ENCODE measurements at places on chromosomes 4 and X.

DNA sequence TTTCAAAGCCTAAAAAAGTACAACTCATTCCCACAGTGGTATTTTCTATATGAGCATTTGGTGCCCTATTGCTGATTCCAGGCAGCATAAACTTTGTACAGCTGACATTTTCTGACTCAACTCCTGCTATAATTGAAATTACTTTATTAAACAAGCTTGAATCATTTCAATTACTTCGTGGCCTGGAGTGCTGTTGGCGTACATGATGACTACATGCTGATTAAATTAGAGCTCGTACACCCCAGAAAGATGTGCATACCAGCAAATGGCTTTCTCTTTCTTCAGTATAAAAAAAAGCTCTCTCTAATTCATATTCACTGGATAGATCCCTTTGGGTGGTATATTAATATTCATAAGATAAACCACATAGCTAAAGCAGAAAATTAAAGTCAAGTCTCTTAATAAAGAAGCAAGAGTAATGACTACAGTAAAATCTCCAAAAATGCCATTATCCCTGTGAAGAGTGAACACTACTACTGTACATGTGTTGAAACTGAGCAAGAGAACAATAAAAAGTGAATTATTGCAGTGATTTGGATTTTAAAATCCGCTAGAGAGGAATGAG, 245.0 kb upstream of the IGFBP7 start:
- DNase-seq: no peak

DNA sequence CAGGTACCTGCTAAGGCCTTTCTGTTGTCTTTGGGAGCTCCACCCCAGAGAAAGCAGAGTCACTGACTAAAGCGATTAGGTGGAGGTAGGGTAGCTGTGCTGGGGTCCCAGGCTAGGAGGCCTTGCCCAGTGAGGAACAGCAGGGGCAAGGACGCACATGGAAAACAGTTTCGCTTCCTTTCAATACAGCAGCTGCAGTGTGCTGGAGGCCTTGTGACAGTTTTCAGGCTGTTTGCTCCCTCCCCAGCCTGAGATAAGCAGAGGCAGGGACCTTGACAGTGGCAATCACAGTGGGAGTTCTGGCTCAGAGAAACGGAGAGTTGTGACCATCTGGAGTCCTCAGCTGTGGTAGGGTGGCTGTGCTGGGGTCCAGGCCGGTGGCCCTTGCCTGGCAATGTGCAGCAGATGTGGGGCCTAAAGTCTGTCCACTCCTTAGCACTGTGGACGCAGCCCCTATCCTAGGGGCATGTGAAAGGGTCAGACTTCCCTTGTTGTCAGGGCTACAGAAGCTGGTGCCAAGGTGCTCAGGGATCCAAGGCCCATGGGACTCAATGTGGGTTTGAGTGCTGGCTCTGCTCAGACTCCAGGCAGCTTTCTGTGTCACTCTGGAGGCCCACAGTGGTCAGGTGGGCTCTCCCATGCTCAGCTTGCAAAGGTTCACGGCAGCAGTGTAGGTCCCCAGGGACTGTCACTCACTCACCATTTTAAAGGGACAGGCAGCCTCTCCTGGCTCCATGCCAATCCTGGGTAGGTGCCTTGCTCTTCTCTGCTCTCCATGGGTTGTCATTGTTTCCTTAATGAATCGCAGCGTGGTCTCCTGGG, 534.9 kb upstream of the FMR1 start:
- DNase-seq: no peak

DNA sequence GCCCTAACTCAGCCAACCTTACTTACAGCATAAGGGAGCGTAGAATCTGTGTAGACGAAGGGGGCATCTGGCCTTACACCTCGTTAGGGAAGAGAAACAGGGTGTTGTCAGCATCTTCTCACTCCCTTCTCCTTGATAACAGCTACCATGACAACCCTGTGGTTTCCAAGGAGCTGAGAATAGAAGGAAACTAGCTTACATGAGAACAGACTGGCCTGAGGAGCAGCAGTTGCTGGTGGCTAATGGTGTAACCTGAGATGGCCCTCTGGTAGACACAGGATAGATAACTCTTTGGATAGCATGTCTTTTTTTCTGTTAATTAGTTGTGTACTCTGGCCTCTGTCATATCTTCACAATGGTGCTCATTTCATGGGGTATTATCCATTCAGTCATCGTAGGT, 14.6 kb downstream of the PLP1 start:
- DNase-seq: no peak

DNA sequence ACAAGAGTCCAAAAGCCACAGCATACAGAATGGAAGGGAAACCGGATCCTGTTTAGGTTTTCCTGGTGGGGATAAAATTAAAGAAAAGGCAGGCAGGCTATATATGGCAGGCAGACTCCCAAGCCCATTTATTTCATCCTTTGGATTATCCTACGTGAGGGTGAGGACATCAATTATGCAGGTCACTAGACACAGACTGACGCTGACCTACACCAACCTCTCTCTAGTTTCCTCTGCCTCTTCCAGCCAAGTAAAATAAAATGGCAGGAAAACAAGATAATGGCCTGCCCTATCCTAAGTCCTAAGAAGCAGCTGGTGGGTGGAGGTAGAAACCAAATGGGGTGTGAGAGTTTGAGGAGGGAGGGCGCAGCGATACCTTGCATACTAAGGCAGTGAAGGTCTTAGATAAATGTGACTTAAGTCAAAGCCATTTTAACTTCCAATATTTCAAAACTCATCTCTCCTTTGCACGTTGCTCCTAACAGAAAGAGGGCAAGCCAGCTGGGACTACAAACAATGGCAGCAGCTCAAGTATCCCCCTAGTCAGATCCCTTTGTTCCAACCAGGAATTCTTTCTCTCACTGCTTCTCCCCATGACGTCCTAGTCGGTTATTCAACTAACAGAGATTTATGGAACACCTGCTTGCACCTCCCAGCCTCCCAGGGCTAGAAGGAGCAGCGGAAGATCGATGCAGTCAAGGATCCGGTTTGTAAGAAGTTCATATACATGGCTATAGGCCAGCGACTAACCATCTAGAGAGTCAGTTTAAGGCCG, 72.8 kb downstream of the IRF2 start:
- DNase-seq: no peak

DNA sequence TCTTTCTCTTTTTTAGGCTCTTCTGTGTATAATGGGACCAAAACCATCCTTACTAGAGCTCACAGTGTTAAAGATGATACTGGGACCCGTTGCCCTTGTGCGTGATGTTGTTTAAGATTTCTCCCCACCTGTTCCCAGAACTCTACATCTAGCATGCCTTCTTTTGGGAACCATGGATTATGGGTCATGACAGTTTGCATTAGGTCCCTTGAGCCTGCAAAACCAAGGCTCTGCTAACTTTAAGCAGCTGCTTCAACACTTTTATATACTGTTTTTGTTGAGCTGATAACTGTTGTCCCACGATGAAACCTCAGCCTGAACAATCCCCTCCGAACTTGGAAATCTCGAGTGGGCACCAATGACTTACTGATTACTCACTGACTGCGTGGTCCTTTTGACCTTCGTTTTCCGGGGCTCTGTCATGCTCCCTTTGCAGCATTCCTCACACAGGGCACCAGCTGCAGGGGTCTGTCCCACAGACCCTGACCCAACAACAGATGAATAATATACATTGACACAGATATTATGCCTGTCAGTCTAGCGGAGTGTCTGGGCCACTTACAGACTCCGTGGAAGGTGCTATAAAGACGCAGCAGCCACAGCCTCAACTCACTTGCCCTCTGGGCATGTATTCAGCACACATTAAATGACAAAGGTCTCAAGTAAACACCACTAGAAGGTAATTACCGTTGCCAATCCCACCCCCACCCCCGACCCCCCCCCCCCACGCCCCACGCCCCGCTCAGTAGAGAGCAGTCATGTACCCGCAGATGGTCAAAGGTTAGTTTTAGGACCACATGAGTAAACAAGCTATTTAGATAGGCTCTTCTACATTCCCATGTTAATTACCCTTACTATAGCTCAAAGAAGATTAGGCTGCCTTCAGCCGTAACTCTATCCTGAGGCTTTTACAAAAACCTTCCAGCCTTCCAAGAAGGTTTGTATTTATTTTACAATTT, 162.0 kb upstream of the WDFY3 start:
- no peak for DNase-seq

- peak; percentile 59 for DNase-seq
These were observed 282.1 kb downstream of the BCOR start for GRCh38 chrX:39815631-39816030.

DNA sequence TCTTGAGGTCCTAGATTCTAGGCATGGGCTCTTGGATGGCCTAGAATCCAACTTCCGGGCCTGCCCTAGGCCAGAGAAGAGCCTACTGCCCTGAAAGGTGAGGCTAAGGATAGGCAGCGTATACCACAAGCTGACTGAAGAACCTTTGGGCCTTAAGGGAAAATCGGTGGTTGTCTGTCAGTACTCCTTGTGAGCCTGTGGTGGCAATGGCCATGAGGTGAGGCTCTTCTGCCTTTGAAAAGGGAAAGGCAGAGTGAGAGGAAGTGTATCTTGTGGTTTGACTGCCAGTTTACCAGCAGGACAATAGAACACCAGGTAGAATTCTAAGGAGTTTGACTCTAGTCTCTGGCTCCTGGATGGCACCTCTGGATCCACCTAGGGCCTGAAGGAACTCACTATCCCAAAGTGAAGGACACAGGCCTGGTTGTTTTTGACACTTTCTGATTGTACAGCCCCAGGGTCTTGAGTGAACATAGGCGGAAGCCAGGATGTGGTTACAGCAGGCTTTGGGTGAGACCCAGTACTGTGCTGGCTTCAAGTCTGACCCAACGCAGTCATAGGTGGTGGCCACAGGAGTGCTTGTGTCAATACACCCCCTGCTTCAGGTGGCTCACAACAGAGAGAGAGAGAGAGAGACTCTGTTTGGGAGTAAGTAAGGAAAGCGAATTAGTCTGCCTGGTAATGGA, 20.9 kb downstream of the ITIH6 start:
- DNase-seq: no peak

DNA sequence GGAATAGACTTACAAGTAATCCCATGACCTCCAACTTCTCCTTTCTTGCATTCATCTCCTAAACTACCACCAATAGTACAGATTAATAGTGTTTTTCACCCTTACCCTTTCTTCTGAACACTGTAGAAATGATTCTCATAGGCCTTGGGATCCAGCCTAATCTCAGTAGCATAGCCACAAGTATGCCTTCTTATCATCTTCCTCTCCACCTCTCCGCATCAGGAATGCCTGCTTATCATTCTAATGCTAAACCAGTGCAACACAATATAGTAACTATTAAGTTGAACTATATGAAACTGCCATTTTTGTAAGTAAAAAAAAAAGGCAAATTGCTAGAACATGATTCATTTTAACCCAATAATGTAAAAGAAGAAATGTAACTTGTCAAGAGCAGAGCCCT, 79.5 kb upstream of the IL2 start:
- DNase-seq: no peak

- DNase-seq: no peak
These were observed 82.9 kb downstream of the STOX2 start for GRCh38 chr4:183987987-183988392.

- no peak for DNase-seq
These were observed 13.8 kb upstream of the DDX53 start for GRCh38 chrX:22985958-22986357.

DNA sequence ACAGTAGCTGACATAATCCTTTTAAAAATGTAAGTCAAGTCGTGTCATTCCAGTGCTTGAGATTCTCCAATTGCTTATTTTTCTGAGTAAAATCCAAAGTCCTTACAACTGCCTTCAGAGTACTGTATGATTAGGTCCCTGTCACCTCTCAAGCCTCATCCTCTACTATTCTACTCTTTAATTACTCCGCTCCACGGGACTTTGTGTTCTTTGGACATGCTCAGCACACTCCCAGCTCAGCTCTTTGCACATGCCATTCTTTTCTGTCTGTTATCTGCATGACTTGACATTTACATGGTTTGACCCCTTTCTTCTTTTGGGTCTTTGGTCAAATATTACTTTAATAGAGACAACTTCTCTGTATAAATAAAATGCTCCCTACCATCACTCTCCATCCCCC, 15.1 kb downstream of the FAM47E start:
- no peak for DNase-seq

- no peak for DNase-seq
These were observed 82.5 kb downstream of the TBC1D9 start for GRCh38 chr4:140673729-140674128.

GRCh38 chrX:103845165-103845653, 13.2 kb upstream of the RAB9B start:
- peak; percentile 36 for DNase-seq

- peak; percentile 28 for DNase-seq
These were observed 137.4 kb downstream of the DKK2 start for GRCh38 chr4:106898621-106899230.

- no peak for DNase-seq
These were observed 236.7 kb downstream of the SLITRK2 start for GRCh38 chrX:146054311-146054710.

DNA sequence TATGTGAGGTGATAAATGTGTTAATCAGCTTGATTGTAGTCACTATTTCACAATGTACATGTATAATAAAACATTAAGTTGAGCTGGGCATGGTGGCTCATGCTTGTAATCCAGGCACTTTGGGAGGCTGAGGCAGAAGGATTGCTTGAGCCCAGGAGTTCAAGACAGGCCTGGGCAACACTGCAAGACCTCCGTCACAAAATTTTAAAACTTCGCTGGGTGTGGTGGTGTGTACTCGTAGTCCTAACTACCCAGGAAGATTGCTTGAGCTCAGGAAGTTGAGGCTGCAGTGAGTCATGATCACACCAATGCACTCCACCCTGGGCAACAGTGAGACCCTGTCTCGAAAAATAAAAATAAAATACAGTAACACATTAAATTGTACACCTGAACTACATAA, 20.1 kb downstream of the LYAR start:
- no peak for DNase-seq

GRCh38 chrX:14062524-14062923, 32.8 kb upstream of the GEMIN8 start:
- DNase-seq: no peak

DNA sequence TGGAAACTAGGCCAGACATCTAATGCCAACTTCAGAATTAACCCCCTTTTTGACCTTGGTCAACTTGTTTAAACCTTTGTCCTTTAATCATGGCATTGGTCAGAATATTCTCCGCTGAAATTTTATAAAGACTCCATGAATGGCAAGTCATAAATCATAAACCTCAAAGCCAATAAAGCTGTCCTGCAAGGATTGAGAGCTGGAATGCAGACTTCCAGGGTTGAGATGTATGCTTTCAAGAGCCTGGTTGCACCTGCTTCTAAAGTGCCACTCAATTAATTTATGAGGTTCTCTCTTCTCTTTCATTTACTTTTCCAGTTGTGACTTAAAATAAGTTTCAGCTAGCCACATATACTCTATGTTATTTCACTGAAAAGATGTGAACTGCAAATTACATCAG, 136.2 kb upstream of the HCCS start:
- DNase-seq: no peak

GRCh38 chrX:87636533-87636932, 118.9 kb downstream of the KLHL4 start:
- DNase-seq: no peak

Measured in GM13977 (cell line).